ENCODE measurements at places on chromosomes 13 and 19.

DNA sequence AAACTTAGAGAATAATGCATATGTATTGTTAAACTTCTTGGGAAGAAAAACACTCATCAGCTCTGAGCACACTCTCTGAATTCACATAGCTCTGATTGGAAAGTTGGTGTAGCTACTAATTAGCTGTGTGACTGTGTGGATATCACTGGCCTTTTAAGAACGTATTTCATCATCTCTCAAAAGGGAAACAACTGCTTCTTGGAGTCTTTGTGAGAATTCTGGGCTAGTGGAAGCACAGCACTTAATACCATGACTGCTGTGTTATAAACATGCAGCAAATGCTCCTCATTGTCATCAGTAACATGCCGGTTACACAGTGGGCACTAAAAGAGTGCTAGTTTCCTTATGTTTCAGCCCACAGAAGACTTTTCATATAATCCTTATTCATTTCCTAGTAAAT is 220.9 kb upstream of the CSNK1A1L start:
- peak; percentile 34 for DNase-seq

DNA sequence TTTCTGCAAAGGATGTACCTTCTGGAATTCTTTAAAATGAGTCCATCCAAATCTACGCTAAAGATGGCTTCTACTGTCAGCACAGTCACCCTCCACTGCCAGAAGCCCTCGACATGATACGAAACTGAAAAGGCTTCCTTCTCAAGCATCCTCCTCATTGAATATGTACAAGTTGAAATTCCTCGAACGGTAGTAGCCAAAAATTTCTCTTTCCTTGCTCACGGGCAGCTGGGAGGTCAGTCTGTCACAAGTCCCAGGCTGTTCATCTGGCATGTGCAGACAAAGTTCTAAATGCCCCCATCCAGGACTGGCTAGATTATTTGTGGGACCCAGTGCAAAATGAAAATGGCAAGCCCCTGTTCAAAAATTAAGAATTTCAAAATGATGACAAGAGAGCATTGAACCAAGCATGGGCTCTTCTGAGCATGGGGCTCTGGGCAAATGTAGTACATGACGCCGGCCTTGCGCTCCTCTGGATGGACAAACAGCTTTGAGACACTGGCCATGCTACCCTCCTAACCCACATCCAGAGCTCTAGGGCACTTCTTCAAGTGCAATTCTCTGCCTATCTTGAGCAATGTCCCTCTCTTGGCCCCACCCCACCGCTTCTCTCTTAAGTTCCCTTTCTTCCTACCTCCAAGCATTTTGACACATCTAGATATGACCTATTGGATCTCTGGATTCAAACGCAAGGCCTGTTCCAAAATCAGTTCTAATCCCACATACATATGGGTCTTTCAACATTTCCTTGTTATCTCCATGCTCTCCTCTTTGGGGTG is 78.9 kb upstream of the FLT1 start:
- DNase-seq = no peak

- DNase-seq = no peak
Measured at GRCh38 chr19:16373989-16374388, 49.4 kb downstream of the KLF2 start.

DNA sequence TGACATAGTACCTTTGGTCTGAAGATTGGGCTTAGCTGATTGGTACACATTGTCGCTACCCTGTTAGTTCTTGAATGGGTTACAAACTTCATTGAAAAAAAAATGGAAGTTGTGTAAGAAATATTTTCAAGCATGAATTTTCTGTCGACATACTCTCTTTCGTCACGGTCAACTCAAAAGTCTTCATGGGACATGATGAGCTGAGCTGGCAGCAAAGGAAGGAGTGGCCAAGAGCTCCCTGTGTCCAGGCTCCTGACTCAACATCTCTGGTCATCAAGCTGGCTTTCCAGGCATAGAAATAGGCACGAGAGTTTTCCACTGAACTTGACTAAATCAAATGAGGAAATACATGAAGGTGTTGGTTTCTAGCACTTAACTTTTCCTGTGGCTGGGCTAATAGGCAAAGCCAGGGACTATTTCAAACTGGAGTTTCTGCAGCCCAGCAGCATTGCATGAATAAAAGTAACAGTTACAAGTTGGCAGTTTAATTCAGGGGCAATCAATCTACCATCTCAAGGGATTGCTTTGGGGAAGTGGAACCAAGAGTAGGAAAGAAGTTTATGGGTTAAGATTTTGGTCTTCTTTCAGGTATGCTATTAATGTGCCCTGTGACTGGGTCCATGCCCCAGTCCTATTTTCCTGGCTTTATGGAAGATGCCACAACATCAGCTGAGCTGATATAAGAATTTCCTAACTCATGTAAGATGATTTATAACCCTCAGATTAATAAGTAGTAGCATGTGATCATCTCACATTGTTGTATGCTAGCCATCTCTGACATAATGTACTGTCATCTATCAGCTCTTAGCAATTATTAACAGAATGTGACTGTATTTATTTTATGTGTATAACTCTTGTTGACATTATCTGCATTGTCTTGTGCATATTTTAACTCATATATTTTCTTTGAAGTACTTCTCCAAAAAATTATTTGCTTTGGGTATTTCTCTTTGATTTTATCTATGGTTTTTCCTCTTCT is 385.8 kb downstream of the DLEU7 start:
- DNase-seq = no peak

- DNase-seq = no peak
Measured at GRCh38 chr19:28061111-28061510, 1151.8 kb downstream of the UQCRFS1 start.

DNA sequence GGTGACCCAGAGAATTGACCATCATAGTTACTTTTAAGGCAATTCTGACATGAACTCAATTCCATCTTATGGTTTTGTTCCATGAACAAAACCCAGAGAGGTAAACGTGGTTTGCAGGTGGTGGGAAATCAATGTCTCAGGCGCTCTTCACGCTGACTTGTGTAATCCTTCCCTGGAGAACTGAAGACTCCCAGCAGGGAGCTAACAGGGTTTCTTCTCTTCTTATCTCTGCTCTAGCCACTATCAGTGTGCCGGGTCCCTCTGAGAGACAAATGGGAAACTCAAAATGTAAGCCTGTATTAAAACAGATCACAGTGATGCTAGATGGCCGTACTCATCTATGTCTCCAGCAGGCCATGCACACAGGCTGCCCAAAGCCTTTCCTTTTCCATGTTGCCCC is 57.6 kb upstream of the ARGLU1 start:
- DNase-seq = no peak

GRCh38 chr13:66875264-66875663 is 354.9 kb downstream of the PCDH9 start:
- peak; percentile 33 for DNase-seq

- DNase-seq = no peak
Measured at GRCh38 chr19:38737281-38737865, 6.9 kb downstream of the CAPN12 start.

GRCh38 chr13:111662451-111662850 is 342.0 kb downstream of the TEX29 start:
- DNase-seq = no peak

DNA sequence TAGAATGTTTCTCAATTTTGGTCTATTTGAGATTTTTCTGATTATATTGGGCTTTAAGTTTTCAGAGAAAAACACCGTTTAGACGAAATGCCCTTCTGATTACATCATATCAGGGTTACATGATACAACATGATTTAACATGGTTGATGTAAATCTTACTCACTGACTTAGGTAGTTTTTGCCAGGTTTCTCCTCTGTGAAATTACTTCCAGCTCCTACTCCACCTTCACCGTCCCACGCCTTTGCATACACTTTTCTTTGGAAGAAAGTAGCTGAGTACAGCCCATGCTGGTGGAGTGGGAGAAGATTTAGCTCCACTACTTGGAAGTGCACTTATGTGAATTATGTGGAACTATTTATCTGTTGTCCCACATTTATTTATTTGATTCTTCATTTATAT is 433.2 kb upstream of the KLHL1 start:
- DNase-seq = no peak

DNA sequence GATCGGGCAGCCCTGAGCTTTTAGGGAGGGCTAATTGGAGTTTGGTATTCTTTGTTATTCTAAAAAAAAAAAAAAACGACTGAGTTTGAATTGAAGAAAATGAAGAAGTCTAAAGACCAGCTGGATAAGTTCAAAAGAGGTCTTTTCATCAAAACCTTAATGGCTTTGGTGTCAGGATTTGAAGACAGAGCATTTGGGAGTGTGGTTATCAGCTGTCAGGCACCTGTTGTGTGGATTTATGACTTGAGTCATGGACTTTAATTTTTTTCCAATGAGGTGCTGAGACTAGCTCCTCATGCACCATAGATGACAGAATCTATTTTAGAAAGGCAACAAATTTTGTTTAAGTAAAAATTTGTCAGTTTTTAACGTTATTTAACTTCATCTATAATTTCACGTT is 72.5 kb downstream of the FREM2 start:
- no peak for DNase-seq

DNA sequence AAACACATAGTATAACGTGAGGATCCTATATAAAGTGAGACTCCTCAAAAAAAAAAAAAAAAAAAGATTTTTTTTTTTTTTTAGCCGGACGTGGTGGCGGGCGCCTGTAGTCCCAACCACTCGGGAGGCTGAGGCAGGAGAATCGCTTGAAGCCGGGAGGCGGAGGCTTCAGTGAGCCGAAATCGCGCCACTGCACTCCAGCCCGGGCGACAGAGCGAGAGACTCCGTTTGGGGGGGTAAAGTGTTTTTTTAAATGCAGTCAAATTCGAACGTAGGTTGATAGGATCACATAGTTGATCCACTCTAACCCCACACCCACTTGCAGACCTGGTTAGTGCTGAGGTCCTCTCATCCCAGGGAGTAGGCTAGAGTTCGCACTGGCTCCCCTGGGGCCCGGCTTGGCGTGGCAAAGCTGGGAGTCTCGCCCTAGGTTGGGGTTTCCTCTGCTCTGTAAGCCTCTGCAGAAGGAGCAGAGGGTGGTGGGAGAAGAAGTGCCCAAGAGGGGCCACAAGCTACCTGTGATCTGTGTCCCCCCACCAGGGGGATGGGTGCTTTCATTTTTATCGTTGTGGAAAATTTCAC is 6.5 kb downstream of the RNF225 start:
- DNase-seq = no peak

DNA sequence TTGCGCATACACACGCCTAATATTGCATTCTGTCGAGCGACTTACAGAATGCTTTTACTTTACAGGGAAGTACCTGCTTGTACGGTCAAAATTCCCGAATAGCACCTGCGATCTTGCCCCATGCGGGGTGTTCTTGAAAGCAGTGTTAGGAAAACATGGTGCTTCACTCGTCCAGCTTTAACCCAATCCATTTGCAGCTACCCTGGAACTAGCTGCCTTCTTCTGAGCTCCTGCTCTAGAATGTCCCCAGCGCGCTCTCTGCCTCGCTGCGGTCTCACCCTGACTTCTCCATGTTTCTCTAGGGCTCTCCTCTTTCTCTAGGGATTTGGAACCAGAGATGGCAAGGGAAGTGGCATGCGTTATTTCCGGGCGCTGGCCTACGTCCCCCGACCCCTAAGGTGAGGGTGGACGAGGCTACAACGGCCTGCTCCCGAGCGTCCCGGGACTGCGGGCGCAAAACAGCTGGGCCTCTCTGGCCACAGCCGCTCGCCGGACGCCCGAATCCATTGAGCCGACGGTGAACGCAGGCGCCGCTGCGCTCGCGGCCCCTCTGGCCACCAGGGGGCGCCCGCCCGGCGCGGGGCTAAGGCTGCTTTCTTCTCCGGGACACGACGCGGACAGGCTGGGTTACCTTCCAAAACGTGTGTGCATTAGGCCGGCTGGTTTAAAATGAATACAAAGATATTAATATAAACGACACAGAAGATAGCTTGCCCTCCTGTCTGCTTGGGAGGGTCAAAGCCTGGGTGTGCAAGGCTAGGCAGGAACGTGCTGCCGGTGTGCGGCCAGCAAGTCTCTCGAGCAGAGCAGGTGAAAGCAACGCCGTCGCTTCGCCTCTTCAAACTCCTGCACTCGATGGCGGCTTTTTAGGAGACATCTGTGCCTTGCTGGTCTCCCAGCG is 1.8 kb upstream of the SPRY2 start:
- DNase-seq = peak; percentile 79

- no peak for DNase-seq
Measured at GRCh38 chr19:18605196-18605545, 1.4 kb downstream of the CRLF1 start.

DNA sequence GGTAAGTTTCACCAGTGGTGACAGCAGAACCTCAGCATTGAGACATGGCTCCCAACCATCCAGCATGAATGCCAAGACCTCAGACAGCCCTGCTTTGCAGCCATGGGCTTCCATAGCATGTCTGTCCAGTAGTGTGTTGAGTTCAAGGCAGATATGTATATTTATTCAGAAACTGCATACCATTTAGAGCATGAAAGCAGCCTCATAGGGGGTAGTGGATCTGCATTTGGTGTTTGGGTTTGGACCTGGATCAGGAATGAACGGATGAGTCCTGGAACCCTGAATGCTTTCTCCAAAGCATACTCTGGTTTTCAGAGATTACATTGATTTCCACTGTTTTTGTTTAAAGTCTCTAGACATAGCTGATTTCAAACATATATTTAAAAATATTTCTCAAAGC is 114.3 kb downstream of the ESD start:
- no peak for DNase-seq

GRCh38 chr13:78606471-78607408 is 3.4 kb upstream of the POU4F1 start:
- no peak for DNase-seq

DNA sequence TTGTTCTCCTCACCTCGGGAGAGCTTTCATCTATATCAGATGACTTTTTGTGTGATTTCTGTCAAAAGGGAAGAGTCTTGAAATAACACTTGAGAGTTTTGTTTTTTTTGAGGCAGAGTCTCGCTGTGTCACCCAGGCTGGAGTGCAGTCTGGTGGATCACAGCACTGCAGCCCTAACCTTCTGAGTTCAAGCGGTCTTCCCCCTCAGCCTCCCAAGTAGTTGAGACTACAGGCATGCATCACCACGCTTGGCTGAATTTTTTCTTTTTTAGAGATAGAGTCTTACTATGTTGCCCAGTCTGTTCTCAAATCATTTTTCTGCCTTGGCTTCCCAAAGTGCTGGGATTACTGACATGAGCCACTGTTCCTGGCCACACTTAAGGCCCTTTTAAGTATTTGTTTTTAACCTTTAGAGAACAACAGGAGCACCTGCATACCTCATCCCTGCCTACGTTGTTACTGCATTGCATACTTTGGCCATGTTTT is 11.4 kb downstream of the NDFIP2 start:
- DNase-seq = peak; percentile 57

DNA sequence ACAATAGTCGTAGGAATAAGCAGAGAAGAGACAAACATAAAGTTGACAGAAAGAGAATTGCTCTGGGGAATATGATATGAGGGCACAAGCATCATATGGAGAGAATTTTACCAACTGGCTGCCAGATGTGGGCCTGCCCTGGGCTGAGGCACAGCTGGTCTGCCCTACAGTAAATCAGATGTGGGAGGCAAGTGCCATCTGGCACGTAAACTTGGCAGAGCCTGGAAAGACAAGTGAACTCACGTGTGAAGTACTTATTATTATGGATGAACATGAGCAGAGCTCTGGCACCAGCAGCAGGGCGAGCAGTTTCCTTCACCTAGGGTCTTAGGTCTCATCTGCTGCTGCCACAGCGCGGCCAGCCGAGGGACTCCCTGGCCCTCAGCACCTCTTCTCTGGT is 20.6 kb downstream of the PCDH8 start:
- no peak for DNase-seq

Measured in choroid plexus epithelial cell (primary cell).